KBM-7 (cell line): ENCODE measurements at places on chromosomes 5 and 9.
A peak's percentile ranks its signal among the peaks of the same experiment; 100 is the strongest.

DNA sequence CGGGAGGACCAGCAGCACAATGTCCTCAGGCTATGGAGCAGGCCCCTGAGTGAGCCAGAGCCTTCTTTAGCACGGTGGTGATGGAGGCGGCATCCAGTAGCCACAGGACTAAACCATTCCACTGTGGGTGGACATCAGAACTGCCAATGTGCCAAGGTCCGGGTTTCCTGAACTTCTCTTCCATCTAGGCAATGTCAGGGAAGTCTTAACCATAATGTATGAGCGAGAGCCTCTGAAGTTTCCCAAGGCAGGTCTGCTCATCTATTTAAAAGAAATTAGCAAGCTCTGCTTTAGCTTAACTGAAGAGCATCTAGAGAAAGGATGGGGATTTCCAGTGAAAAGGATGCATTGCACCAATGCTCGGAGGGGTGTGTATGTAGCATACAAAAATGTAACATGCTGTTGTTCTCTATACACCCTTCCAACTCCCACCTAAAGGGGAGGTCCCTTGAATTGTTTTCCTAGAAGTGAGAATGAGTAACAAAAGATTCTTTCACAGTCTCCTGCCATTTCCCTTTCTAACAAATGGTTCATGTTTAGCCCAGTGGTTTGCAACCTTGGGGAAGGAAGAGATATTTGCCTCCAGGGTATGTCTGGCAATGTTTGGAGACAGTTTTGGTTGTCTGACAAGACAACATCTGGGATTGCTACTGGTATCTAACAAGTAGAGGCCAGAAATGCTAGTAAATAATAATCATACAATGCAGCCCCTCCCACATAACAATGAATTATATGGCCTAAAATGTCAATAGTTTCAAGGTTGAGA lies 6.1 kb upstream of the RXFP3 start:
- no peak for DNase-seq

DNA sequence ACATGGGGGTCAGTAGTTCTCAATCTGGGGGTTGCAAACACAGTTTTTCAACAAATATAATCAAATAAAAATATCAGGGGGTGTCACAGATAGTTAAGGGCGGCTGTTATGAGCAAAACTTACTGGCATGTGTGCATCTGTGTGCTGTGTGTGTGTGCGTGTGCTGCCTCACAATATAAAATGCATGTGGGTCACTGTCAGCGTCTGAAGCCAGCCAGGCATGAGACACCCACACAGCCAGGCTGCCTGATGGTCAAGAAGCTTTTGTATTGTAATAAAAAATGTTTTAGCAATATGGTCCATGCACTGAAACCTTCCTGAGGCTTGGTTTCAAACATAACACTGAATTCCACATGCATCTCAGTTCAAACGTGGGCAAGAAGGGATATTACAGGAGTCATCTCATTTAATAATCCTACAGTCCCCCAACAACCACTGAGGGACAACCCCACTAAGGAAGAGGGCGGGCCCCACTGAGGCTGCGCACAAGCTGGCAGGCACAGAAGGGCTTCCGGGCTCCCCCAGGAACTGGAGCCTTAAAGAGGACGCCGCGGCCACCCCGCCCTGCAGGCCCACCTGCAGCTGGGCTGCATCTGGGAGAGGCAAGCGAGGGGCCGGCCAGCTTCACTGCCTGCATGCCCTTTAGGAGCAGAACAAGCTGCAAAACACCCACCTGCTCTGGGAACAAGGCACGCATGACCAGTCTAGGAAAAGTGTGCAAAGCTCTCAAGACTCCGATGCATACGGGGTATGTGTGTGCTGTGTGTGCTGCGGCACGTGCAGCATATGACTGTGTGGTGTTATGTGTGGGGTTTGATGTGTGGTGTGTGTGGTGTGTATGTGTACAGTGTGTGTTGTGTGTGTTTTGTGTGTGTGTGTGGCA lies 14.1 kb downstream of the SEMA4D start:
- no peak for DNase-seq

GRCh38 chr9:36470643-36471290 lies 70.7 kb upstream of the RNF38 start:
- no peak for DNase-seq

- DNase-seq, result no peak
These were observed 140.8 kb upstream of the ISL1 start for GRCh38 chr5:51242456-51242855.

- DNase-seq, result no peak
These were observed 27.5 kb downstream of the AMBP start for GRCh38 chr9:114050646-114051045.

- no peak for DNase-seq
These were observed 37.3 kb downstream of the ARHGAP26 start for GRCh38 chr5:142807372-142807911.

- no peak for DNase-seq
These were observed 40.3 kb upstream of the CDKN2AIPNL start for GRCh38 chr5:134451936-134452505.

DNA sequence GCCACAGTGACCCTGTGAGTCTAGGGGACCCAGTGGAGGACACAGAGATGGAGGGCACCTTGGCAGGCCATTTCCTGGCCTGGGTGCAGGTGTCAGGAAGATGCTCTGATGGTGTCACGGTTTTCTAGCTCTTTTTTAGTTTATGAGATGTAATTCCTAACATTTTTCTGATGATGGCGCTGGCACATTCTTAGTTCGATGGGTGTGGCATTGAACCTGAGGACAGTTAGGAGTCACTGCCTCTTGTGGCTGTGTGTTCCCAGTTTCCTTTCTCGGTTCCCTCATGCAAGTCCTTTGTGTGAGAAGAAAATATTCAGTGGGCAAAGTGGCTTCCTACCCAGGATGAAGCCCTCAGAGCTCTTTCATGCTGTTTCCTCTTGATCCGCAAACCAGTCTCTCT lies 129.4 kb upstream of the ICE1 start:
- no peak for DNase-seq

GRCh38 chr9:114653556-114654159 lies 3.9 kb downstream of the TEX53 start:
- peak; percentile 91 for DNase-seq

GRCh38 chr9:76926324-76926741 lies 20.4 kb upstream of the PRUNE2 start:
- DNase-seq, result no peak

DNA sequence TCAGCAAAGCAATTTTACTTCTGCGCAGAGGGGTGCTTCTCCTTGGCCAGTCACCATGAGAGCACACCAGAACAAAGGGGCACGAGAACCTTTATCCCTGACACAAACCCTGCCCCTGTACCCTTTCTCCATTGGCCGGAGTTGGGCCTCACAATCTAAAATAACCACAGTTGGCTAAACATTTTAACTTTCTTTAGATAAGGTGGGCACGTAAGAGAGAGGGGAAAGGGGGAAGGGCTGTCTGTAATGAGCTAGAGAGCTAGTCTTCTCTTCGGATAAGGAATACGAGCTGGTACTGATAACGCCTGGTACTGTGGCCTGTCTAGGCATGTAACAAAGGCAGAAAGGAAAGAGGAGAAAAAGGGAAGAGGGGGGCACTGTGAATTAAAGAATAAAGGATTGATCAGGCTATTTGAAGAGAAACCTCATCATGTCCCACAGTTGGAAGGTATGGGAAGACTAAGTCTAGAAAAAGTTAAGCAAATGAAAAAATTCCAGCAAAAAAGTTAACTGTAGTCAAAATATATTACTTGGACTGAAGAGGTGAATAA lies 1.8 kb upstream of the IARS1 start:
- peak; percentile 20 for DNase-seq

DNA sequence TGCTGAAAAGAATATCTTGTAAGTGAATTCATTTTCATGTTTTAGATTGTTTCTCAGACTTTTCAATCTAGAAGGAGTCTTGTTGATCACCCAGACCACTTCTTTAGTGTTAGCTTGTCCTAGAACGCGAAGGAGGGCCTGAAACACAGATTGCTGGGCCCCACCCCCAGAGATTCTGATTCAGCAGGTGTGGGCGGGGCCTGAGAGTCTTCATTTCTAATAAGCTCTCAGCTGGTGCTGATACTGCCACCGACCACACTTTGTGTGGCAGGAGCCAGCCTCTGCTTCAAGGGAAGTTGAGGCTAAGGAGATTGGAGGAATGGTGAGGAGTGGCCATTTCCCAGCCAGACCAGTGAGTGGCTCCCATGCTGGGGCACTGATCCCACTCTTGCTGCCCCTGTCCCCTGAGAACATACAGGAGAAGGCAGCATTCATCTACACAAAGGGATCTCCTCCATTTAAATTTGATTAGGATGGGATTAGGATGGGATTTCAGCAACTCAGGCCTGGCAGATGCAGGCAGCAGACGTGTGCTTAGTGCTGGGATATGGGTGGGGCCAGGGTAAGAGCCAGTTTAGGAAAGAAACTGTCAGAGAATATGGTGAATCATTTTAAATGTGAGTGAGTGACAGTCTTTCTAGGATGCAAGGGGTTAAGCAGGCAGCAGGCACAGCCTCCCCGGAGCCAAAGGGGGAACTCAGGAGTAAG lies 35.9 kb downstream of the ZNF618 start:
- DNase-seq, result no peak

DNA sequence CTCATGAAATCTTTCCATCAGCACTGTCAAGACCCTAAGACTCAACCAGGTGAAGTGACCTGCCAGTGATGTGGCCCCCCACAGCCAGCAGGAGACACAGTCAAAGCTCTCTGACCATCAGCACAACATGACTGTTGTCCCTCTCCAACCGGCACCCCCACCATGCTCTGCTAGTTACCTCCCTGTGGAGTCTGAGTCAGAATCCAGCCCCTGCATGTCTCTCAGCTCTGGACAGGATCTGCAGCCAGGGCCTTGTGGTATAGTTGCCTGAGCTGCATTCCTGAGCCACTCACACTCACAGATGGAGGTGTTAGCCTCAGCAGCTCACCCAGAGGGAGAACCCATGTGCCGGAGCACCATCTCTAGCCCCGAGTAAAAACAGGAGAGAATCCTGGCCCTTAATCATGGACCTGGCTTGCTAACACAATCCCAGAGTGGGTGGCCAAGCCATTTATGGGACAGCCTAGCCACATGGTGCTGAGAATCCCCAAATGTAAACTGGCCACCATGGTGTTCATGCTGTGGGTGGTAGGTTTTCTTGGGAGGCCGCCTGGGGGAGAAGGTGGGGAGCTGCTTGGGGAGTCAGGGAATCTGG lies 237.8 kb downstream of the PAPPA start:
- no peak for DNase-seq

- DNase-seq, result no peak
These were observed 377.2 kb upstream of the TNC start for GRCh38 chr9:115495052-115495635.

- DNase-seq, result no peak
These were observed 50.8 kb downstream of the SAXO1 start for GRCh38 chr9:18982262-18982620.

- DNase-seq, result no peak
These were observed 58.4 kb downstream of the MLLT3 start for GRCh38 chr9:20563917-20564316.

DNA sequence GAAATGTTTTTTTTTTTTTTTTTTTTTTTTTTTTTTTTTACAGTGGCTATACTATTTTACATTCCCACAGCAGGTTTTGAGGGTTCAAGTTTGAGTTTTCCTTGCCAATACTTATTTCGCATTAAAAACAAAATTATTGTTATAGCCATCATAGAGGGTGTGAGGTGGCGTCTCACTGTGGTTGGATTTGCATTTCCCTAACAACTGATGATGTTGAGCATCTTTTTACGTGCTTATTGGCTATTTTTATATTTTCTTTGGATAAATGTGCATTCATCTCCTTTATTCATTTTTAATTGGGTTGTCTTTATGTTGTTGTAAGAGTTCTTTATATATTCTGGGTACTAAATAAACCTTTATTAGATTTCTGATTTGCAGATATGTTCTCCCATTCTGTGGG lies 18.9 kb upstream of the UBLCP1 start:
- DNase-seq, result no peak

DNA sequence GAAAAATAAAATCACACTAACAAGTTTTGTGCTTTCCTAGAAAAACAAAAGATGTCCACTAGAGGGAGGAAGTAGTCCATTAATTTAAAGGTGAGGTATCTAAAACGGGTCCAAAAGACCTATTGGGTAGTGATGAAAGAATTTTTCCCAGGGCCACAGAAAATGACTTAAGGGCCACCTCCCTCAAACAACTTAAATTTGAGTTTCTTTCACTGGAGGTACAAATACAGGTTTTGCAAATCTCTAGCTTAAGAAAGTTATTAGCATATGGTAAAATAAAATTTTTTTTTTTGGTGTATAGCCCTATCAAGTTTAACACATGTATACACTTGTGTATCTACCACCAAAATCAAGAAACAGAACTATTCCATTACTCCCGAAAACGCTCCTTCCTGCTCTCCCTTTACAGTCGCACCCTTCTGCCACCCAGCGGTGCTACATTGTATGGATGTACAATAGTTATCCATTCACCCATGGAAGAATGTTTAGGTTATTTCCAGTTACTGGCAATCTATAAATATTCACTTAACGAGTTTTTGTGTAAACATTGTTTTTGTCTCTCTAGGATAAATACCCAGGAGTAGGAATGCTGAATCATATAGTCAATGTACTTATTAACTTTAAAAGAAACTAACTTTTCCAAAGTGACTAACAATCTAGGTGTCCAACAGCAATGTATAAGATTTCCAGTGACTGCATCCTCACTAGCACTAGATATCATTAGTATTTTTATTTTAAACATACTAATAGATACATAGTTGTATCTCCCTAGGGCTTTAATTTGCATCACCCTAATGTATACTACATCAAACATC lies 21.9 kb downstream of the DEPDC1B start:
- peak; percentile 49 for DNase-seq

DNA sequence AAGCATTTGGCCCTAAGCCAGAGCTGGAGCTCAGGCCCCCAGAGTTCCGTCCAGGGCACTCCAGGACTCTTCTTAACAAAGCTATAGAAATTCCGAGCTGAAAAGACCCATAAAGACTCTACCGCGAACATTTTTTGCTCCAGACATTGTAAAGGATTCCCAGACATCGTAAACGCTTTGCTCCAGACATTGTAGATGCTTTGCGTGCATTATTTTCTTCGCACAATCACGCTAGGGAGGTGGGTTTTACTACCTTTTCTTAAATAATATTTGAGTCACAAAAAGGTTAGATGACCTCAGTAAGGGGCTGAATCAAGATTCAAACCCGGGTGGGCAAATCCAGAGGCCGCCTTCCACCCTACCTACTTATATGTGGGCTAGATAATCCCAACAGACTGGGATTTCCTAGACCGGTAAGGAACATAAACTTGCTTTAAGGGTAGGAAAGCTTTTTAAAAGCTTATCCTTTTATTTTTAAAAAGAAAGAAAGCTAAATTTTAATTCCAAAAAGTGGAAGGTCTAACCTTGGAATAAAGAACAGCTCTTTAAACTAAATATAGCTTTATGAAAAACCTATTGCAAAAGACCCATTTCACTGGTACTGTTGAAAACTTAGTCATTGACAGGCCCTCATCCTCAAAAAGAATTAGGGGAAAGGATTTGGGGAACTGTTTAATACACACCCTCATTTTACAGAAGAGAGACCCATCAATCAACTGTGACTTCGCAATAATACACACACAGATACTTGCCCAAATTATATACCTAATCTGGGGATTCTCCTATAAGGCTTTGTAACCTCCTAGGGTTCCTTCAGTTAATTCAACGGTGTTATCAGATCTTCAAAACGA lies 822 bp upstream of the TNIP1 start:
- DNase-seq, result no peak

- no peak for DNase-seq
These were observed 14.7 kb upstream of the SFXN1 start for GRCh38 chr5:175463641-175464040.
